ENCODE measurements at places on chromosomes 6 and 20. TPM values are rescaled to one million over a fixed set of nuclear protein-coding genes. Genes with fewer than 3 reads are reported as not detected.

KCNG1 gene
- total RNA-seq = 12.3 TPM

ETV7 gene
- 0.54 TPM for total RNA-seq

KIF6 gene
- 0.17 TPM for total RNA-seq

FAM217A gene
- not detected for total RNA-seq

NHLRC1 gene
- total RNA-seq = 0.09 TPM

VGLL2 gene
- not detected for total RNA-seq

All from activated CD4-positive, alpha-beta T cell treated with anti-CD3 and anti-CD28 coated beads, Interleukin-2, amount 10 ng/mL, durations not matched to agents 24 days and 14 days (primary cell).